CD4-positive, alpha-beta T cell treated with Interleukin-15 for 4 hours (primary cell): ENCODE measurements at places on chromosomes 7 and 10.

- DNase-seq: no peak
These were observed 63.8 kb upstream of the FAM204A start for GRCh38 chr10:118405928-118406327.

DNA sequence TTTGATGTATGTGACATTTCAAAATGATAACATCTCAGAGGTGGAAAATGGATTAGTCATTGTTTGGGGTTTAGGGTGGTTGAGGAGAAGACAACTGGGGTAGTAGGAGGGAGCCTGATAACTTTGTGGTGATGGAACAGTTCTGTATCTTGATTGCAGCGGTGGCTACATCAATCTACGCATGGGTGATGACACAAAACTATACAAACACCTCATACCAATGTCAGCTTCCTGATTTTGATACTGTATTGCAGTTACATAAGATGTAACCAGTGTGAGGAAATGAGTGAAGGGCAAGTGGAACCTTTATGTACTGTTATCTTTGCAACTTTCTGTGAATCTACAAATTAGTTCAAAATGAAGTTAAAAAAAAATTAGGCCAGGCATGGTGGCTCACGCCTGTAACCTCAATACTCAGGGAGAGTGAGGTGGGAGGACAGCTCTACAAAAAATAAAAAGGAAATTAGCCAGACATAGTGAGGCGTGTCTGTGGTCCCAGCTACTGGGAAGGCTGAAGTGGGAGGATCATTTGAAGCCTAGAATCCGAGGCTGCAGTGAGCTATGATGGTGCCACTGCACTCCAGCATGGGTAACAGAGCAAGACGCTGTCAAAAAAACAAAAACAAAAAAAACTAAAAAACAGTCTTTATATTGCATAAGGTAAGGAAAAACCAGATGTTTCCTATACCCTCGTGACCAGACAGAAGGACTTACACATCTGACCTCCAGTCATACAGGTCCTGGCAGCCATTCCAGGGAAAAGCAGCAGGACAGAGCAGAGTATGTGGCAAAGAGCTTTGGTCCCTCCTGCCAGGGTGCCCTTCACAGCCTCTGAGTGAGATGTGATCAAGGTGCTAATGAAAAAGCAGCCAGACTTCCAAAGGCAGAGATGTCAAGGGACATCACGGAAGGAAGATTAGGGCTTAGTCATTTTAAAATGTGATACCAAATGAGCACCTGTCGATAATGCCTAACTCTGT lies 50.8 kb downstream of the CYTH3 start:
- DNase-seq: peak; percentile 71

DNA sequence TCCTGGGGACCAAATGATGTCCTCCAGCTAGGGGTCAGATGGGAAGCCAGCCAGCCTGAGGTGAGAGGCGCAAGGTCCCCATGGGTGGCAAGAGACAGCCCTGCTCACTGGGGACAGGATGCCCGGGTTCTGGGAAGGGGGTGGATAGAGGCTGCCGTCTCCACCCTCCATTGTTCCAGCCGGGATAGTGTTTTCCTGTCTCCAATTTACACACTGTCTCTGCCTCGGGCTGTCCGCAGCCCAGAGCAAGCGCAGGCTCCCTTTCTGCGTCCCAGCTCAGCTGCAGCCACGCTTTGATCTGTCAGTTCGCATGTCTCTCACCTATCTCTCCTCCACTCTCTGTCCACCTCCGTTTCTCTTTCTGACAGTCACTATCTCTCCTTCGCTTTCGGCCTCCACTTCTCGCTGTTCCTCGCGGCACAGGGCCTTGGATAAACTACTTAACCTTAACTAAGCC lies 2.1 kb downstream of the EPHB4 start:
- DNase-seq: no peak

DNA sequence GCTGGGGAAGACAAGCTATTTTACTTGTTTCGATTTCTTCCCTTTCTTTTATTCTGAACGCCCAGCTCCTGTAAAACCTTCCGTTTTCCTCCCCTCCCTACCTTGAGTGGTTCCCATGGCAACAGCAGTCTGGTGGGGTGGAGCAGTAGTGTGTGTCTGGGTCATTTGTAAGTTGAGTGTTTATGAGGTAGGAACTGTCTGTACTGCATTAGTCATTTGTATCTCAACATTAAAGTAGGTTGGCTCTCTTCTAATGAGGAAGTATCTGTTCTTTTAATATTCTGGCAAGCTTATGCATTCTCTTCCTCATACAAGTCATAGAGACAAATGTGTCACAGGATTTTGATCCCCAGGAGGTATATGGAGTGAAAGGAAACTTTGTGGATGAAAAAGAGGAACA lies 85.3 kb upstream of the CCDC6 start:
- DNase-seq: peak; percentile 7

DNA sequence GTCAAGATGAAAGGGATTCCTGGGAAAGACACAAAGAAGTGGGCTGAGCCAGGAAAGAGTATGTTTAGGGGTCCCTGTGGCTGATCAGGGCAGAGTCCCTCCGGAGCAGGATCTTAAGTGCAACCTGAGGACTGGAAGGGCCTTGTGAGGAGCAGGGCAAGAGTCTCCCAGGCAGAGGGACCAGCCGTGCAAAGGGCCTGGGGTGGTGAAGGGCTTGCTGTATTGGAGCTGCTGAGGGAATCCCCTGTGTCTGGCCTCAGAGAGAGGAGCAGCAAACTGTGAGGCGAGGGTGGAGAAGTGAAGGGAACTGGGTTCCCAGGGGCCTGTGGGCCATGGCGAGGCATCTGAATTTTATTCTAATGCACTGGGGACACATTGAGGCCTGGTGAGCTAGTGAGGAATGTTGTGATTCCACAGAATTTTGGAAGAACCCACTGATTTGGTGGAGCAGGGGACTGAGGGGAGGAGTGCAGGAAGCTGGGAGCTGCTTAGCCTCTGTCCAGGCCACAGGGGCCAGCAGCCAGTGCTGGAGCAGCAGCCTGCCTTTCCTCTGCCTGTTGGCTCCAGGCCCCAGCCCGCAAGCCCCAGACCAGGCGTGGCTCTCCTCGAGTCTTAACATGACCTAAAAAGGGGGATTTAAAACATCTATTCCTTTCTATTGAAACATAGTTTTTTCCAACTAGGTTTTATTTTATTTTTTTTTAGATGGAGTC lies 138.4 kb upstream of the IGFBP3 start:
- DNase-seq: no peak
